ENCODE measurements at places on chromosomes 4 and X.

DNA sequence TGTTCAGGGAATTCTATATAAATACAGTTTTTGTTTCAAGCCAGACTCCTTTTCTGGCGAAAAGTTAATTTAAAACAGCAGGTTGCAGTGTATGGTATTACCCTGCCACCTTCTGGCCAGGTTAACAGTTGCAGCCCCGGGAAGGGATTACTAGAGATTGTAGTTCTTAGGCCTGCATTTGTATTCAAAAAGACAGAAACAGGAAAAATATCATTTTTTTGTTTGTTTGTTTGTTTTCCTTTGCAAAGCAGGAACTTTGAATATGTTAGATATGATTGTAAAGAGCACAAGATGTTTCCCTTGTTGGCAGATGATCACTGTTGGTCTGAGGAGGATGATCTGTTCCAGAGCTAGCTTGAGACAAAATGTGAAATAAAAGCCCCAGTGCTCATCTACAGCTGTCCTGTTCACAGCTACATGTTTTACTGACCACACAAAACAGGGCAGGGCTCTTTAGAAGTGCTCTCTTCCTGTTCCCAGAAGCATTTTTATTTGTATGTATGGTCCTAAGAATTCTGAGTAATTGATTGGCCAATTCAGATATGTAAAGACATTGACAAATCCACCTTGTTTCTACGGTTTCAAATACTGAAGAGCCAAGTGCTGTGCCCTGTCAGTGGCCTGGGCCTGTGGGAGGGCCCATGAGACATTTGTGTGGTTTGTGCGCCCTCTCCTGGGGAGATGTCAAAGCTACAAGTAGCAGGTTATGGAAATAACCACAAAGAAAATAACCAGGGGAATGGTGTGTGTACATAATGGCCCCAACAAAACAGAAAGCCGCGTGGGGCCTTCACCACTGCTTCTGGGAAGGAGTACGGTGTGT is 57.9 kb downstream of the CLDN22 start:
- peak; percentile 83 for DNase-seq

- no peak for DNase-seq
These were observed 328.2 kb downstream of the DTHD1 start for GRCh38 chr4:36609661-36610060.

GRCh38 chr4:115918149-115918548 is 804.7 kb upstream of the NDST4 start:
- no peak for DNase-seq

DNA sequence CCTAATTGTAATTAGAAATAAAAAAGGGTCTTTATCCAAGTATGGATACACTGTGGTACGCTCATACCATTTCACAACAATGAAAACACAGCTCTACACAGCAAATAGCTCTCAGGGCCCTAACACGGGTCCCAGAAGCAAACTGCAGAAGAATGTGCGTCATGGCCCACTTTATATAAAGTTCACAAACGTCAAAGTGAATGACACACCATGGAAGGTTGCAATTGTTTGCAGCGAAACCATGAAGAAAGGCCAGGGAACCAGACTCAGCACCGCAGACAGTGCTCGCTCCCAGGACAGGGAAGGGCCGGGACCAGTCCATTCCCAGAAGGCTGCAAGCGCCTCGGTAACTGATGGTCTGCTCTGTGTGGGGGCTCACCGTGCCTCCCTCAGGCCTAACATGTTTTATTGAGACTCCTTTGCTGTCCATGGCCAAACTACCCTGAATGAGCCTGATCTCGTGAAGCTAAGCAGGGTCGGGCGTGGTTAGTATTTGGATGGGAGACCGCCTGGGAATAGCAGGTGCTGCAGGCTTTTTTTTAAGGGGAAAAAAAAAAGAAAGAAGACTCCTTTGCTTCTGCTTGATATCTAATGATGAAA is 47.8 kb downstream of the ACOX3 start:
- DNase-seq, result no peak

DNA sequence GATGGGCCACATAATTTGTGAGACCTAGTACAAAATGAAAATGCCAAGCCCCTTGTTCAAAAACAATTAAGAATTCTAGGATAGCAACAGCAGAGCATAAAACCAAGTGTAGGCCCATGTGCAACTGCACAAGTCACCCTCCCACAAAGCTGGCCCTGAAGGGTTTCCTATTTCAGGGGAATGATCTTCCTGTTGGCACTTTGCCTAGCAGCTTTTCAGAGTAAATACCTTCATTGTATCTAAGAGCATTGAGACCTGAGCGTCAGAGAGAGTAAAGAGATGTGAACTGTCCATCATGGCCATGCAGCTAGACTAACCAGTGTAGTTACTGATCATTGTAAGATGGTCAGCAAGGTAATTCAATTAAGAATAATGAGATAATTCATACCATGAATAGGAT is 113.6 kb downstream of the CNKSR2 start:
- no peak for DNase-seq

DNA sequence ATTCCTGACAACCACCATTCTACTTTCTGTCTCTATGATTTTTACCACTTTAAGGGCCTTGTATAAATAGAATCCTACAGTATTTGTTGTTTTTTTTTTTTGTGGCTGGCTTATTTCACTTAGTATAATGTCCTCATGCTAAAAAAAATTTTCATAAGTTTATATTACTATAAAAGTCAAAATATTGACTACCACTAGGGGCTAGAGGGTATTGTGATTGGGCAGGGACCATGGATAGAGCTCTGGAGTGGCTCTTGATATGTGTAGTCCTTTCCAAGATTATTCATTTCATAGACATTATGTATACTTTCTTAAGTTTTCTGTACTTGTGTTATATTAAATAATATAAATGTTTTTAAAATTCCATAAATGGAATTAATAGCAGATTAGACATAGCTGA is 34.6 kb downstream of the MYOZ2 start:
- no peak for DNase-seq

GRCh38 chr4:74258963-74259362 is 49.3 kb upstream of the EPGN start:
- no peak for DNase-seq
